ENCODE measurements at places on chromosomes 6 and 20. TPM values are rescaled to one million over a fixed set of nuclear protein-coding genes. Genes with fewer than 3 reads are reported as not detected.

- no peak for DNase-seq
Measured at GRCh38 chr20:44075191-44075949, 111.6 kb downstream of the JPH2 start.

DNA sequence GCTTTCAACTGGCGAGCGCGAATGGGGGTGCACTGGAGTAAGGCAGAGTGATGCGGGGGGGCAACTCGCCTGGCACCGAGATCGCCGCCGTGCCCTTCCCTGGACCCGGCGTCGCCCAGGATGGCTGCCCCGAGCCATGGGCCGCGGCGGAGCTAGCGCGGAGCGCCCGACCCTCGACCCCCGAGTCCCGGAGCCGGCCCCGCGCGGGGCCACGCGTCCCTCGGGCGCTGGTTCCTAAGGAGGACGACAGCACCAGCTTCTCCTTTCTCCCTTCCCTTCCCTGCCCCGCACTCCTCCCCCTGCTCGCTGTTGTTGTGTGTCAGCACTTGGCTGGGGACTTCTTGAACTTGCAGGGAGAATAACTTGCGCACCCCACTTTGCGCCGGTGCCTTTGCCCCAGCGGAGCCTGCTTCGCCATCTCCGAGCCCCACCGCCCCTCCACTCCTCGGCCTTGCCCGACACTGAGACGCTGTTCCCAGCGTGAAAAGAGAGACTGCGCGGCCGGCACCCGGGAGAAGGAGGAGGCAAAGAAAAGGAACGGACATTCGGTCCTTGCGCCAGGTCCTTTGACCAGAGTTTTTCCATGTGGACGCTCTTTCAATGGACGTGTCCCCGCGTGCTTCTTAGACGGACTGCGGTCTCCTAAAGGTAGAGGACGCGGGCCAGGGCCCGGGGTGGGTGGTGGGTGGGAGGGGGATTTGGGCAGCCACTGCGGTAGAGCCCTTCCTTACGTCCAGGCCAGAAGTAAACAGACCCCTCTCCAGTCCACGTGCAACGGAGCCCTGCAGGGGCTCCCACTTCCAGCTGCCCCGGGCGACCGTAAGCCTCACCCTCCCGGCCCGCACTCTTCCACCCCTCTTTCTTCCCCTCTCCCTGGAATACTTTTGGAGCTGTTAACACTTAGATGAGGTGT is 998 bp downstream of the BMP2 start:
- no peak for DNase-seq

The SPATS1 gene
- not detected for polyA plus RNA-seq

The HIVEP2 gene
- 12.1 TPM for polyA plus RNA-seq
